Activated B cell treated with CpG ODN at 0.5 μM for 24 hours (primary cell): ENCODE measurements at places on chromosomes 2 and 18. TPM values are rescaled to one million over a fixed set of nuclear protein-coding genes. Genes with fewer than 3 reads are reported as not detected.

DNA sequence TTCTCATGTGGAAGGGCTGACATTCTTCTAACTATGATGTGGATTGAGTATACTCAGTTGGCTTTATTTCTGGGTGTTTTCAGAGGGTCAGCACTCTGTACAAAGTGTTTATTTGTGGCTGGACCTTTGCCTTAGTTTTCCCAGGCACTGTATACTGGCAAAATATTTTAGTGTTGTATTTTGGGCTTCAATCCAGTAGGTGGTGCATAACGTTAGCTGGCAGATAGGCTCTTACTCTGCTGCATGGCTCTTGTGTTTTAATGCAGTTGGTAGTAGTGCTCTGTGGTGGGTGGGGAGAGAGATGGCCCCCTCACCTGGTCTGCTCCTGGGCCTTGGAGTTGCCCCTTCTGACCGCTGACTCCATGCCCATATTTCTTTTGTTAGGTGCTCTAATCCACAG, 75.6 kb upstream of the REG3A start:
- DNase-seq, result no peak

Gene ACVR1
- 4.4 and 4.6 TPM in 2 replicates for total RNA-seq

GRCh38 chr2:139694327-139694726, 914.1 kb upstream of the NXPH2 start:
- DNase-seq, result no peak

Gene CFAP221
- total RNA-seq, result not detected in 2 replicates

DNA sequence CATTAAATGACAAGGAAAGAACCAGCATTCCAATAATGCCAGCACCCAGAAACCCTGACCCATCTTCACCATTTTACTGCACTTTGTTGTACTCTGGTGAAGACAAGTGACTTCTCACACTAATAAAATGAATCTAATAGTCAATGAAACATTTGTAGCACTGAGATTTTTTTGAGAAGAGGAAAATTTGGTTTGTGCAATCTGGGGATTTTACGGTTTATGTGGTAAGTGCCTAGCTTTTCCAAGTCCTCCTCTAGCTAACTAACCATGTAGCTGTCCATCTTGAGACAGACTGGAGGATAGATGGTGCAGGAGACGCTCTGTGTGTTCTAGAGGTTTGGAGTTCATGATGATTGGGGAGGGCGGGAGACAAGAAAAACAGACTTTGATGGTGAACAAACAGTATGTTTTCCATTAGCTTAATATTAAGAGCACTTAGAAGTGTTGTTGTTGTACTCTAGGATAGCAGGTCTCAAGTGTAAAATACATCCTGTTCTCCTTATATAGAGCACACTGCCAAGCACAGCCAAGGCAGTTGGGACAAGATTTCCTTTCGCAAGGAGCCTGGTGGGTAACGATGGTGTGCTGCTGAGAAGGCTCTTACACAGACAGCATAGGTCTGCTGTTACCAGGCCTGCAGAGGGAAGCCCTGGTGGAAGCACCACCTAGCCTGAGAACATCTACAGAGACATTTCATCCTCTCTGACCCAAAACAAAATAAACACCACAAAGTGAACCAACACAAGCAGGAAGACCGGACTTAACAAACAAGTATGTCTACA, 83.7 kb downstream of the BCL11A start:
- no peak for DNase-seq

GRCh38 chr2:86283411-86284030, 53.9 kb downstream of the REEP1 start:
- no peak for DNase-seq

GRCh38 chr18:10054366-10054765, 140.6 kb downstream of the VAPA start:
- no peak for DNase-seq

DNA sequence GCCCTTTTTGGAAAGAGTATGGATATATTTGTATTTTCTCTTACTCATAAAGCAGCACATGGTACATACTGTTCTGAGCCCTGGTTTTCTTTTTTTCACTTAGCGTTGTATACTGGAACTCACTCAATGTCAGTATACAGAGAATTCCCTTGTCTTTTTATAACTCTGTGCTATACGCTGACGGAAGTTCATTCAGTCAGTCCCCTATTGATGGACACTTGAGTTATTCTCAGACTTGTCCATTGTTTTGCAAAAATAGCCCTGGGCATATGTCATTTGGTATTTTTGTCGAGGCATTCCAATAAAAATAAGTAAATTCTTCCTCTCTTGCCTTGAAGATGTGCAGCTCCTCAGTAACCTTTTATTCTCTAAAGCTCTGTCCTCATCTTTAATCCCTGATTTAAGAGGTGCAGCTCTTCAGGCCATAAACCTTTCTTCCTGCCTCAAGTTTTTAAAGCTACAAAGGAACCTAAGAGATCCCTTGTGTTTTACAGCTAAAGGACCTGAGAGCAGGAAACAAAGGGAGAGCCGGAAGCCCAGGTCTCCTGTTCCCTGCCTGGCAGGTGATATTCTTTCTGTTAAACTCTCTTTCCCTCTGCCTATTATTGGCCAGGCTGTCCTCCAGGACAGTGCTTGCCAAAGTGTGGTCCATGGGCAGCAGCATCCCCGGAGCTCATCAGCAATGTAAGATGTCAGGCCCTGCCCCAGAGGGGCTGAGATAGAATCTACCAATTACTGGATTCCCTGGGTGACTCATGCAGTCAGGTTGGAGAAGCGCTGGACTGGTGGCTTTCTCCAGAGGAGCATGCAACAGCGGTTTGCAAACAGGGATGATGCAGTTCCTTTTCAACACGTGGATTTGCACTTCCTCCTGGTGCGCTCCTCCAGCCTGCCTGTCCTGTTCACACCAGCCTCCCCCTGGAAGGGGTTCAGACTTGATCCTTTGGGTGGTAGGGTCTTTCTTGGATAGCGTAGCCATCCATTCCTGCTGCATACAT, 158.0 kb downstream of the NEDD4L start:
- DNase-seq, result no peak

GRCh38 chr18:25164848-25165811, 186.8 kb downstream of the ZNF521 start:
- no peak for DNase-seq

Gene RTP5
- total RNA-seq, result 0.12 TPM in 1 of 2 replicates, not detected in the other

- DNase-seq, result no peak
These were observed 63.4 kb downstream of the NYAP2 start for GRCh38 chr2:225462945-225463344.

- DNase-seq, result no peak
These were observed 135.9 kb upstream of the ARL4C start for GRCh38 chr2:234632527-234633391.

DNA sequence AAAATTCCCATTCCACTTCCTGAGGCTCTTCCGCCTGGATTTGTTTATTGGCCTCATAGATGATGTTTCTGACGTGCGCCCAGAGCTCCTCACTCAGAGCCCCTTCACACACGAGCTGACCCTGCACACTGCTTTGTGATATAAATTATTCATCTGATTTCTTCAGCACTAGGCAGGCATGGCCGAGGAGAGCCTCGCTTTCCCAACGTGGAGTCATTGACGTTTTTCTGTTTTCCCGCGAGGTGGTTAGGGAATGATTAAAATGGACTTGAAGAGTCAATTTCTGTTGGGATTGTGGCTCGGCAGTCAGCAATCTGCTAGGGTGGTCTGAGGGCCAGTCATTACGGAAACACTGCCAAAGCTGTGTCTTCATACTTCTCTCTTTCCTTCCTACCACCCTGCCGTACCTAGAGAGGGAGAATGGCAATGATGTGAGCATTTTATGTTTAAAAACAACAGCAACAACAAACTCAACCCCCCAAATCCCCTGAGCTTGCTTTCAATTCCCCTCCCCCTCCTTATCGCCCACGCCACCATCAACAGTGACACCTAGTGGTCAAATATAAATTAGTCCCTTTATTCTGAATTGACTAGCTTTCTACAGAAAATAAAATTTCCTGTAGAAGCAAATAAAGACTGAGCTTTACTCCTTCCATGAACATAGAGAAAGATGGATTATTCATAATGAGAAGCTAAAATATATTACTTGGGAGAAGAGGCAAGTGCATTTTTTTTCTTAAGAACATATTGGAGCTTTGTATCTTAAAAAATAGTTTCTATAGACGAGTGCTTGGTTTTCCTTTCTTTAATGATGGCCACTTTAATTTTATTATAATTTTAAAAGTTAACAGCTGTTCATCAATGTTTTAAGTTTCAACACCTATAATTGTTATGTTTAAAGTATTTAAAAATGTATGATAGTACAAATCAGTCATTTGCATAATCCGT, 285.1 kb downstream of the MTX2 start:
- DNase-seq, result no peak

Gene CACNB4
- total RNA-seq, result 0.73 and 0.86 TPM in 2 replicates

DNA sequence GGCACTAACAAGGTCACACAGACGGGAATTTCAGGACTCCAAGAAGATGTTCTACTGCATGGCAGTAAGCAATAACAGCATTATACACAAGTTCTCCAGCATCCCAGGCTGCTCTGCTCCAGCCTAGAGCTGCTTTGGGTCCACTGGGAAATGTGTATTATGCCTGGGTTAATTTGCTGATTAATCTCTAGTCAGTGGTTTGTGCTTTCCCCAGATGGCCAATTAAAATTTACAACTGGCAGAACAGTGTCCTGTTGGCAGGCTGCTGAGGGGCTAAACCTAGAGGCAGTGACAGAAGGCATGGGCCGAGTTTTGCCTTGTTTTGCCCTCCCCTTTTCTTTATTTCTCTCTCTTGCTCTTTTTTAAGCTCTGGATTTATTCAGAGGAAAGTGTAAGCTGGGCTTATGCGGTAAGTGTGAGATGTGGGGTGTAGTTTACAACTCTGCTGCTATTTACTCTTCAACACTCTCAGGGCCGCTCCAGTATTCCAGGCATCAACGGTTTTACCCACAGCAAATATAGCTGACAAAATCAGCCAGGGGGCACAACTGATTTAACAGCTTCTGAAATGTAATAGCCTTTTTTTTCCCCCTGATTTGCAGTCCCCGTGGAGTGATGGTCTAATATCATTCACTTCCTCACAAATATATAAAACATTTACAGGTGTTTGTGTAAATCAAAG, 348.0 kb downstream of the GPD2 start:
- DNase-seq, result no peak

DNA sequence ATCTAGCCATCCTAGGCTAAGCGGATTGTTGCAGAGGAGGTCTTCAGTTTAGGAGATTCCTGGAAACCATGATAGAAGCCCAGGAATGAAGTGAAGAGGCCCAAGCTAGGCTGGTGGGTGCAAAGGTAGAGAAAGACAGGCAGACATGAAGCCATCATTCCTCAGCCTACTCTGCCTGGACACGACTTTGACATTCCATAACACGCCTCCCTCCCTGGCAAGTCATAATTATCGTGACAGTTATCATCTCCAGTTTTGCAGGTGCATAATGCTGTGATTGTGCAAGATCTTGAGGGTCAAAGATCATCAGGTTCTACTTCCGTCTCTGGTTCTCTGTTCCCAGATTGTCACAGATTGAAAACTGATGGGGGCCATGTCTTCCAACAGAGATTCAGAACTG, 15.2 kb upstream of the FZD5 start:
- no peak for DNase-seq

- no peak for DNase-seq
These were observed 4.9 kb downstream of the PAX3 start for GRCh38 chr2:222293660-222294630.

DNA sequence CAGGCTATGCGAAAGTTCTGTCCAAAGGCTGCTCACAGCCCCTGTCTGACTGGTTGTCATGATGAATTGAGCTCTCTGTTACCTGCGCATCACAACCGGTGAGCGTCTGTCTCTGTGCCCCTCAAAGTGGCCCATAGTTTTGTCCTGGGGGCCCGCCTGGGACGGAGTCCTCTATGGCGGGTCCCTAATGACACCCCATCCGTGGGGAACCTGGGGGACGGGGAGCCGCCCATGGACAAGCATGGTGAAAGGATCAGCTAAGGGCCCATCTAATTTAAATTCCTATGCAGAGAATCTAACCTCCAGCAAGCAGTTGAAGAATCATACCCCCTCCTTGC, 473 bp downstream of the ELMOD3 start:
- DNase-seq, result no peak

DNA sequence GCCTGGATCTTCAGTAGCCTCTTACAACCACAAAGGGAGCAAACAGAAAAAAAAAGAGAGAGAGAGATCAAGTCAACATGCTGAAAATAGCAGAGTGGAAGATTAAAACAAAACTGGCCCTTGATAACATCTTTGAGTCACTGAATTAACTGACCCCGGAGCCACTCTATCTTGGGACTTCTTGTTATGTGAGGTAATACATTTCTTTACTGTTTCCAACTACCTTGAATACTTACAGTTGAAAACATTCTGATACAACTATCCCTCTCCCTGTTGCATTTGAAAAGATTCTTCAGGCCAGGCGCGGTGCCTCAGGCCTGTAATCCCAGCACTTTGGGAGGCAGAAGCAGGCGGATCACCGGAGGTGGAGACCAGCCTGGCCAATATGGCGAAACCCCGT, 208.1 kb downstream of the MEMO1 start:
- DNase-seq, result no peak

GRCh38 chr18:32252141-32252860, 62.5 kb downstream of the MEP1B start:
- no peak for DNase-seq

GRCh38 chr2:202494300-202495229, 118.4 kb downstream of the BMPR2 start:
- no peak for DNase-seq

DNA sequence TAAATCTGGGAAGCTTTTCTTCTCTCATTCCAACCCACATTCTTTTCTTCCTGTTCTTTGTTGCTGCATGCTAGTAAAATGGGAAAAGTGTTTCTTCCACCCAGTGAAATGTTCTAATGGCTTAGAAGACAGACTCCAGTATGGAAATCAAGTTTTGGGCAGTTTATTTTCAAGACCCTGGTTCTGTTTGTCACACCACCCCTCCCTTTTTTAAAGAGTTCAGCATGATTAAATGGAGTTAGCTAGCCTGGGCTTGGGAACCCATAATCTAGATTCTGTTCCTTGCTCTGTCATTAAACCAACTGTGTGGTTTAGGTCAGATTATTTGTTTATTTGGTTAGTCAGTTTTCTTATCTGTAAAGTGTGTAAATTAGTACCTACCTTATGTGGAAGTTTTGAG, 151.8 kb upstream of the NT5C1B start:
- DNase-seq, result no peak
